ENCODE measurements at places on chromosomes 12 and 14. TPM values are rescaled to one million over a fixed set of nuclear protein-coding genes. Genes with fewer than 3 reads are reported as not detected.

DNA sequence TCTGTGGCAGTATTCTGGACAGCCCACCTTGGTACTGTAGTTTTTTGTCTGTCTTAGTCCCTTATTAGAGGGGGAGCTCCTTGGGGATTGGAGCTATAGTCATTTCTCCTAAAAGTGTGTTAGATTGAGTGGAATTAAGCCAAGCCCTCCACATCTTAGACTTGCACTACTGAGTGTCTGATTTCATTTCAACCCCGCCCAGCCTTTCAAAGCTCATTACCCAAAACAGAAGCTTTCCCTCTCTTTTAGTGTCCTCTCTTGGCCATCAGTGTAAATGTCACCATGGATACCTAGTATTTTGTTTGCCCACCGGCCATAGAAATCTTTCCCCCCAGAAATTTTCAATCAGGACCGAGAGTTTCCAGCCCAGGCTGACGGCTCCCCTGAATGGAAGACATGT lies 74.5 kb downstream of the LRRC74A start:
- no peak for DNase-seq

DNA sequence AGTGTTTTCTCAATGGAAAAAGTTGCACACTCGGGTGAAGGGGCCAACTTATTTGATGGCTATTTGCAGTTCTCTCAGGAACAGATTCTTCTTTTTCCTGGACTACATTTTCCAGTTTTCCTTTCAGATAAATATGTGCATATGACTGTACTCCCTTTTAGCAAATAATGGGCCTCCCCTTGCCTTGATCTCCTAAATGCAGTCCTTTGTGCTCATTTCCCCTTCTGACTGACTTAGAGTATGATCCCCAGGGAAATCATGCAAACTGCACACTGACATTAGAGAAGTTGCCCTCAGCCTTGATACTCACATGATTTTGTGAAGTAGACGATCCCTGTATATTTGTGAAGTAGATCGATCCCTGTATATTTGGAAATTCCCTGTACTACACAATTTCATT lies 492.9 kb upstream of the NOVA1 start:
- DNase-seq: no peak

The PPM1H gene
- 12.3 TPM for total RNA-seq

GRCh38 chr14:54697803-54698202 lies 130.9 kb downstream of the SAMD4A start:
- DNase-seq: no peak

- DNase-seq: no peak
Observed at GRCh38 chr14:75425446-75425845, 2.4 kb upstream of the JDP2 start.

The ASB8 gene
- 36.0 TPM for total RNA-seq

- DNase-seq: no peak
Observed at GRCh38 chr14:101844751-101845150, 83.2 kb downstream of the PPP2R5C start.

DNA sequence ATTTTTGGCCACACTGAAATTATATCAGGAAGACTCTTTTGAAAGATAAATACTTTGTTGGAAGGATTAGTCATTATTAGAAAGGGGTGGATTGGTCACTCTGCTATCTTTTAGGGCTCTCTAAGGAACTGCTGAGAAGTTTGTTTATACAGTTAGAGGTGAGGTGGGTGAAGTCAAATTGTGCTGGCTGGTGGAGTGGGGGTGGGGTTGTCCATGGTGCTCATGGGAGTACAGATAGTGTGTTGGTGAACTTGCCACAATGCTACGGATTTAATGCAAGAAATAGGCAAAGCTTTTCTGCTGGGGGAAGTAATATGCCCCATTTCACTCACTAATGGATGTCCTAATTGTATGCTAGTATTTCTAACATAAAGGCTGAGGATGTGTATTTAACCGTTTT lies 35.8 kb downstream of the SUSD6 start:
- DNase-seq: no peak

- DNase-seq: no peak
Observed at GRCh38 chr12:47755655-47756562, 2.8 kb downstream of the RAPGEF3 start.

GRCh38 chr12:66242311-66242710 lies 53.3 kb downstream of the IRAK3 start:
- no peak for DNase-seq
